ENCODE measurements at places on chromosomes 3 and 15.
A peak's percentile ranks its signal among the peaks of the same experiment; 100 is the strongest.

- DNase-seq: no peak
Observed at GRCh38 chr3:153785901-153786300, 335.3 kb upstream of the ARHGEF26 start.

DNA sequence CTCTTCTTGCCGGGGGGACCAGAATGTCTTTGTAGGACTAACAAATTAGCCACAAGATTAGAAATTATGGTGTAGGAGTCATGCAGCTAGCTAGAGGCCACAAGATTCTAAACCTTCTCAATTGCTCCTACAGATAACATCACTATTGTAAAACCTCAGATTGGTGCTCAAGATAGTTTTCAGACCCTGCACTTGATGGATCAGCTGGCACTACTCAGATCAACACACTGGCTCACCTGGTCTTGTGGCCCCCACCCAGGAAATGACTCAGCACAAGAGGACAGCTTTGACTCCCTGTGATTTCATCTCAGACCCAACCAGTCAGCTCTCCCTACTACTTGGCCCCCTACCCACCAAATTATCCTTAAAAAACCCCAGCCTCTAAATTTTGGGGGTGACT is 124.1 kb upstream of the RASGRP1 start:
- DNase-seq: no peak

DNA sequence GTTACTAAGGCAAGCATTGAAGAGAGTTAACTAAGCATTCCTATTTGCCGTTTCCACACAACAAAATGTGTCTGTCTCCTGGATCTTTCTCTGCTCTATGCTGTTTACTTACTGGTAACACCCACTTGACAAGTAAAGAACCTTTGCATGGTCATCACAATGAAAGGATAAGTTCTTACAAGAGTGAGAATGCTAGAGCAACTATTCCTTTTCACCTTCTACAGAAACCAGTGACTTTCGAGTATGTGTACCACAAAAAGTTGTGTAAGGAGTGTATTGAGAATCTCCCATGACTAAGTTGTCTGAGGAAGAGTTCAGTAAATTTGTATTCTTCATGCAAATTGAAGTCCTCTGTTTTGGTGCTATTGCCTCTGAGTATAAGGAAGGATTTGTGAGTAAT is 10.8 kb downstream of the TIPARP start:
- DNase-seq: no peak

- DNase-seq: no peak
Observed at GRCh38 chr15:56598991-56599390, 134.1 kb upstream of the MNS1 start.

- no peak for DNase-seq
Observed at GRCh38 chr3:182294256-182294655, 499.0 kb upstream of the ATP11B start.

DNA sequence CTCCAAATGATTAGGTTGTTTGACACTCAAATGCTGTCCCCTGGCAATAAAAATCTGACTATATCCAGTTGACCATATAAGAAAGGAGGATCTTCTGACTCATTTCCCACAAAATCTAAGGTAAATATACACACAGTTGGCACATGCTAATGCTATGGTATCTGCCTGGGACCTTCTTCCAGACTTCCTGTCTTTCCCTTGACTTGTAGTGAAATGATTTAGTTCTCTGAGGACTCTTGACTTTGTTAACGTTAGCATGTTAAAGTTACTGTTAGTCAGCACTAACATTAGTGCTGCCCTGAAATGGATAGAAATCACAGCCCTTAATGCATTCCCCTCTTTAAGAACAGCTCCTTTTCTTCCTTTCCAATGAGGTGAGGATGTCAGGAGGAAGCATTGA is 124.3 kb upstream of the LSAMP start:
- no peak for DNase-seq

GRCh38 chr15:100980410-100981046 is 61.4 kb downstream of the LRRK1 start:
- no peak for DNase-seq

DNA sequence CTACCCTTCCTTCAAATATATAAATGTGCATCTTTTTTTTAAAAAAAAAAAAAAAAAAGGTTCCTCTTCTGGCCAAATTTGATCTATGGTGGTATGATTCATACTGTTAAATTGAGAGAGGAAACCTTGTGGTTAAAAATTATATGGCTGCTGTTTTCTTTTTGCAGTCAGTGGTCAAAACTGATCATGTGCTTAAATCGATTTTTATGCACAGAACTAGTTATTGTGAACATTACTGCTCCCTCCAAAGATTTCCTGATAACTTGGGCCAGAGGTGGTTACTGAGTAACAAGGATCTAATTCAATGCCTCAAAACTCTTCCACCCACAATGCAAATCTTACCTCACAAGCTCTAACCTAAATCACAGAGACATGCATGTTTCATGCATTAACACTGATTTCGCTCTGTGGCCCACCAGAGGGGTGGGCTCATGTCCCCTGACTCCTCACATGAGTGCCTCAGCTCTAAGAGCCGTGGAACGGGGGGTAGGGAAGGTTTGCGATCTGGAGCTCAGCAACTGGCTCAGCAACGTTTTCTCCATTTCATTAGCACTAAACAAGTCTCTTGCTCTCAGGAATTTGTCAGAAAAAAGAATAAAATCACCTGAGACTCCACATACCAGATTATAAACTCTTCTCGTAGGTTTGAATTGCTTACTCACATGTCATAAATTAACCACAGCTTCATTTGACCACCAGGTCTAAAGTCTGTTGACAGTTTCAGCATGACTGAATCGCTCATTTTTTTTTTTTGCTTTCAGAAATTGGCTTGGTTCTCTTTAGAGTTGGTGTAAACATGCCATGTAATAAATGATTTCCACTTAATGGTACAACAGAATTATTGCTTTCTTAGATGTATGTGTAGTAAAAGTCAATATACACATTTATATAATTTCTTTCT is 280.4 kb downstream of the CD47 start:
- no peak for DNase-seq

GRCh38 chr15:29920515-29920914 is 98.2 kb upstream of the TJP1 start:
- DNase-seq: no peak

GRCh38 chr3:16888785-16889607 is 4.2 kb downstream of the PLCL2 start:
- DNase-seq: no peak

DNA sequence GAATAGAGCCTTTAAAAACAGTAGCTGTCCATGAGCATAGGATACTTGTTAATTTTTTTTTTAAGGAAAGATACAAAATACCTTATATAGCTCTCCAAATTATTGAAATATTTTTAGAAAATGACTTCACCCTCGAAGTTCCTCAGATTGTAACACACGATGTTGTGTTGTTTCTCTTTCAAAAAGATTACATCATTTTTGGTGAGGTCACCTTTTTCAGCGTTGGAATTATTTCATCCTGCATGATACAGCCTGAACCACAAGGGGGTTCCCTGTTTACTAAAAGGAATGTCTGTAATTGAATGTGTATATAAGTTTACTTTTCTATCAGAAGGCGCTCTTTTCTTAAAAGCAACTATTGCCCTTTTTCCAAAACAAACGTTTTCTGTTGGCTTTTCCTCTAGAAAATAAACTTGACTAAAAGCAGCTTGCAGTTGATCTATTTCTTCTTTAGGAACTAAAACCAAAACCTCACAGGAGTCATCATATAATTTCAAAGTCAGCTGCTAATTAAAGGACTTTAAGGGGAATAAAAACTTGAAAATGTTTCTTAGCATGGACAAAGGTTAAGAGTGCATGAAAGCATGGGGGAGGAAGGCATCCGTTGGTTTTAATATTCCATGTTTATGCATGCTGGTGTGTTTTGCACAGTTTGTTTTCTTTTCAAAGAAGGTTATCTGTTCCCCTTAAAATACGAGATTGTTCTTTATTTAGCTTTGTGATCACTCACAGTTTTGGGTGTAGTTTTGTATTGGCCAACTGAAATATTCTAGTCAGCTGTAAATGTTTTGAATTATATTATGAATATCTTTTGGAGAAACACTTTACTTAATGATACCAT is 29.4 kb downstream of the LYSMD4 start:
- DNase-seq: no peak

- DNase-seq: peak; percentile 79
Observed at GRCh38 chr3:184543843-184544512, 17.6 kb upstream of the EPHB3 start.

- DNase-seq: no peak
Observed at GRCh38 chr3:97470481-97470880, 294.1 kb upstream of the ARL6 start.

DNA sequence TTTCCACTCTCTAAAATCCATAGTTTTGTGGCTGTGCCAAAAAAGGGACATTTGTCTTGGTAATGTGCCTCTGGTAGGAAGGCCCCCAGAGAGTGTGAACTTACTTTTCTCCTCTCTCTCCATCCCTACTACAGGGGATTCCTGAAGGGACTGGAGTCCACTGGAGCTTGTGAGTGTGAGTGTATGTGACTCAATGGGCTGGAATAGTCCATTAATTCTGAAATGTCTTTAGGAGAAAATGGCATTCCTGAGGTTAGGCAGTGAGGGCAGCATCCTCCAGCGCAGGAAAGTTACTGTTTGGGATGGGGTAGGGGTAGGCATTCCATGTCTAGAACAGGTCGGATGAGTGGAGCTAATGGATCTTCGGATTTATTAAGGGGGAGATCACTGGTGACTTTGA is 59.8 kb upstream of the CACNA2D3 start:
- DNase-seq: no peak

DNA sequence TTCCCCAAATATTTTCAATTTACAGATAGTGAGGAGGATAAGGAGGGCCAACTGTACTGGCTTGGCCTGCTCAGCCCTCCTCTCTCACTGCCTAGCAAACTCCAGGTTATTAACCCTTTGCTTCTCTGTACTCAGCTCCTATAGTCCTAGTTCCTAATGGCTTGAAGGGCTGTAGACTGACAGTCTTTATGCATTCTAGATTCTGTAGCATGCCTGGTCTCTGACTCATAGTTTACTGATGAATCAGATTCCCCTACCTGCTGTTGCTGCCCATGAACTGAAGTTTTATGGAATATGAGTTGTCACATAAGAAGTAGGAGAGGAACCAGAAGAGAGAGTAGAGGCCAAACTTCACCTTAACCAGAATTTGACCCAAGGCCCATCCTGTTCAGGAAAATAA is 27.1 kb upstream of the MAP3K13 start:
- DNase-seq: no peak

- DNase-seq: no peak
Observed at GRCh38 chr15:33559207-33559890, 248.6 kb downstream of the RYR3 start.

- DNase-seq: no peak
Observed at GRCh38 chr15:90349072-90349471, 3.0 kb upstream of the ZNF774 start.

DNA sequence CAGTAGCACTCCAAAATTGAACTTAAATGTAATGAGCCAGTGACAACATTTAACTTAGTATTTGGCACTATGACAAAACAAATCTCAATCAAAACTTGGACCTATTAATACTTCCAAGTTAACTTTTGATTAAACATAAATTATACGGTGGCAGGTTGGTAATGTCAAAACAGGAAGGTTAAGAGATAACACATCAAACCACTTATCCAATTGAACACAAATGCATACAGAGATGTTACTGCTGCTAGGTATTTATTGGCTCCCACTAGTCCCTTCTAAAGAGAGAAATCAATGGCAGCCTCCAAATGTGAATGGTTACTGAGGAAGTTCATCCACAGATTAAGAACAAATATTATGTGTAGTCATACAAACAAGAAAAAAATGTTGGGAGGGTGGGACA is 1.8 kb downstream of the GSK3B start:
- no peak for DNase-seq
